ENCODE measurements at places on chromosomes 3 and 15. TPM values are rescaled to one million over a fixed set of nuclear protein-coding genes. Genes with fewer than 3 reads are reported as not detected.

- no peak for DNase-seq
Observed at GRCh38 chr3:63964681-63965485, 52.7 kb upstream of the SCAANT1 start.

DNA sequence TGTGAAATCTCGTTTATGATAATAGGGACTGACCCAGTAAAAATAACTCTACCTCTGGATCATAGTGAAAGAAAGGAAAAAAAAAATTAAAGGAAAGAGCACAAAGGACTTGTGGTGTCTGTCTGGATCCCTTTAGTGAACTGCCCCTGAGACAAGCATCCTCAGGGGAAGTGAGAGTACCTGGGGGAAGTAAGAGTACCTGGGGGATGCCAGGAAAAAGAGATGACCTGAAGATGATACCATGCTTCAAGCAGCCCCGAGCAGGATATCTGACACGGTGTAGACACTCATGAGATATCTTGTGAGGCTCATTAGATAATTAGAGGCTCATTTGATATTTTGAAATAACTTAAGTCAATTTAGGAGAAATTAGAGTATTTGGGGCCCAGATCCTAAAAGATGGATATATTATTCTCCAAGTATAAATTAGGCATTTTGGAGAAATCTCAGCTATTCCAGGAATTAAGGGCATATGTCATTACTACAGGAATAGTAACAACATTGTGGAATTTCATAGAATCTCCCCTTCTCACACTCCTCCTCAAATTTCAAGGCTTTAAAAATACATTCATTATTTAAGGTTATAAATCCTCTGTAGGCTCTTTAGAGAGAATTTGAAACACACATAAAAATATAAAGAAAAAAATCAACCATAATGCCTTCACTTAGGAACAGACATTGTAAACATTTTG, 36.3 kb upstream of the PSMD6 start:
- no peak for DNase-seq

- no peak for DNase-seq
Observed at GRCh38 chr3:107446706-107447105, 69.5 kb downstream of the CCDC54 start.

- DNase-seq, result no peak
Observed at GRCh38 chr3:120355486-120355885, 6.3 kb upstream of the LRRC58 start.

DNA sequence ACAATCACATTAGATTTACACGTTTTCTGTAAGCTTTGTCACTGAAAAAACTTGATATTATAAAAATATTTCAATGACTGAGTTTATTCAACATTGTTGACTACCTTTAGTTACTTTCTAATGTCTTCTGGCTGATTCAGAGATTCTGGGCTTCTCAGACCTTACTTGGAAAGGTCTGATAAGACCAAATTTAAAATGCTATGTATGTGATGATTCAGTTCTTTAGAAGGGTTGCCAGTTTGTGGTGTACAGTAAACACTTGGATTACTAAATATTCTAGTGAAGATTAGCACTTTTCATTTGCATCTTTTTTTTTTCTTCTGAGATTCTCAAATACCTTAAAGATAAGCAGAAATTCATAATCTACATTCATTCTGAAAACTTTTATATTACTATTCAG, 49.8 kb downstream of the SGO1 start:
- DNase-seq, result no peak

The NR1I2 gene
- not detected for total RNA-seq

The NOX5 gene
- 1.3 TPM for total RNA-seq

- DNase-seq, result peak; percentile 7
Observed at GRCh38 chr3:87595798-87596197, 319.4 kb upstream of the POU1F1 start.

The MOBP gene
- not detected for total RNA-seq

DNA sequence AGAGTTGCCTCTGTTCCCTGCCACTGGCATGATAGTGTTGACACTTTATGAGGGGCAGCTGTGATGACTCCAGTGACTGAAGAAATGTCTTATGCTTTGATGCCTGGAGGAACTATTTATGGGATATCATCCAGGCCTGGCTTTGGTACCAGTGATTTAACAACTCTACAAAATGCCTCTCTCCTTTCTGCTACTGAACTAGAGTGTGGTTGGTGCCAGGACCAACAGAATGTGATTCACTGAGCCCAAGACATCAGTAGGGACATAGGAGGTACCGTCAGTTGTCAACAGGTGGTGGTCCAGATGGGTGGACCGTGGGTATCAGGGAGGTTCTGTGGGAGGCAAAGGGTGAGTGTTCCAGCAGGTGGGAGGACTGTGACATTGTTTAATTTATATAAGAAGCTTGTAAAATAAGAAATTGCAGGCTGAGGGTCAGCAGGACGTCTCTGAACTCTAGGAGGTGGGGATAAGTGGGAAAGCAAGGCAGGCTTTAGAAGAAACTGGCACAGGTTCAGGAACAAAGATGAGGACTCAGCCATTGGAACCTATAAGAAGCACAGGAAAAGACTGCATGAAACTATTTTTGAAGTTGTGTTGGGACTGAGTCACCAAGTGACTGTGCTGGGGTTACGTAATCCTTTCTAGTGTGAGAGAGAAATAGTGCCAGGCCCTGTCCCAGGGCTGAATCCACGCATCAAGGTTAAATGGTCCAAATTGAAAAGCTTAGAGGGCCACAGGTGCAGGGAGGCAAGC, 28.5 kb upstream of the SLC7A14 start:
- DNase-seq, result peak; percentile 78

The GLDN gene
- not detected for total RNA-seq

GRCh38 chr15:37058316-37058985, 41.9 kb downstream of the MEIS2 start:
- DNase-seq, result no peak

DNA sequence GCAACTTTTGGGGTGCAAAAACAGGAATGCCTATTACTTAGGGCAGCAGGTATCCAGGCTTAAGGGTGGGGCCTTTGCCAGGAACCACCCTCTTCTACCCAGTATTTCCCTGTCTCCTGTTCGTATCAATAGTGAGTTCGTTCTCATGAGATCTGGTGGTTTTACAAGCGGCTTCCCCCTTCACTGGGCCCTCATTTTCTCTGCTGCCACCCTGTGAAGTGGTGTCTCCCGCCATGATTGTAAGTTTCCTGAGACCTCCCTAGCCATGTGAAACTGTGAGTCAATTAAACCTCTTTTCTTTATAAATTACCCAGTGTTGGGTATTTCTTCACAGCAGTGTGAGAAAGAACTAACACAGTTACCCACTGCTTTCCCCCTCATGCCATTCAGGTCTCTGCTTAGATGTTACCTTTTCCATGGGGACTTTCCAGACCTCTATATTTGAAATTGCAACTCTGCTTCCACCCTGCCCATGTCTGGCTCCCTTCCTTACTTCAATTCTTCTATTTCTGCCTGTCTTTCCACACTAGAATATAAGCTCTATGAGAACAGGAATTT, 23.9 kb upstream of the TRA2B start:
- DNase-seq, result no peak

GRCh38 chr15:60660290-60661051, 181.5 kb upstream of the ICE2 start:
- DNase-seq, result peak; percentile 66

DNA sequence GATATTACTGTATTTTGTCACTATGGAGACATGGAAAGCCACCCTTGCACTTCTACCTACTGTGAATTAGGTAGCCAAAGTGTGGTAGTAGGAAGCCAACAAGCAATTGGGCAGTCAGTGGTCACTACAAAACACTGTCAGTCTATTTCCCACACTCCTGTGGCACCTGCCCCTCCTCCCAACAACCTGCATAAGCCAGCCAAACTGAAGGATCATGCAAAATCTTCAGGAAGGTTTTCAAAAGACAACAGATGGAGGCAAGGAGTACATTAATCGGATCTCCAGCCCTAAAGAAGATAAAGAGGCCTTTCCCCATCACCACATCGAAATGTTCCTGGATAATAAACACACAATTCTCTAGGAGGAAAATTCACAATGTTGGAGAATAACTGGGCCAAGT, 11.9 kb downstream of the POMGNT2 start:
- DNase-seq, result no peak
